Stimulated activated memory B cell treated with anti-CD40 and anti-IgM and Interleukin-4, amounts not matched to agents 10 μg/mL and 1 μg/mL and 100 μg/mL, for 72 hours (primary cell): ENCODE measurements at places on chromosomes 7 and 10.

DNA sequence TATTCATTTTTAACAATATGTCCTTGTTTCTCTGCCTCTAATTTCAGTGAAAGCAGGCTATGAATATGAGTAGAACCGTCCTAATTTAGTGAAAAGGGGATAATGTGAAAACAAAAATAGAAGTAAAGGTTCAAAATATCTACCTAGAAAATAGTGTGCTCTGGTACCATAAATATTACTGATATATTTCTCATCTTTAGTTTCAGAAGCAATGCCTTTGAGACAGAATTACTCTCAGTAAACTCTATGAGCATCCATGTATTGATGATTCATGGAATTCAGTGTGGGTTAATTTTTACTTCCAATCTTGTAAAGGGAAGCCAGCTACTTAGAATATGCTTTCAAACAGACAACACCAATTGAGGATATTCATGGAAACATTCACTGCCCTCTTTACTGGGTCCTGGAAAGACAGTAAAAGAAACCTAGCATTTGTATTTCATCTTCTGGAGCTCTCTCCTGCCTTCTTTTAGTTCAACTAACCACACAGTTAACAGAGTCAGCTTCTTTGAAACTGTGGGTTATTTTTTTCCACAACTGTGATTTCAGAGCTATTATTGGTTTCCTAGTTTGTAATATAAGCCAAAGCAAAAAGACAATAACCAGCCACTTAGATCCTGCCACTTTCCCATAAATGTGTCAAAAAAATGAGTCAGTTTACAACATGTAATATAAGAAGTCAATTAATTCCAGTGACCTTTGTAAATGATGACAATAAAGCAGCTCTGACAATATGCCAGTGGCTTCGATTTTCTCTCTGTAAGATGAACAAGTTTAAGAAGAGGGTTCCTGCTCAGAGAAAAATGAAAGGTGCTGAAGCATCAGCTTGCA is 1.7 kb downstream of the LRRN3 start:
- ATAC-seq = no peak

DNA sequence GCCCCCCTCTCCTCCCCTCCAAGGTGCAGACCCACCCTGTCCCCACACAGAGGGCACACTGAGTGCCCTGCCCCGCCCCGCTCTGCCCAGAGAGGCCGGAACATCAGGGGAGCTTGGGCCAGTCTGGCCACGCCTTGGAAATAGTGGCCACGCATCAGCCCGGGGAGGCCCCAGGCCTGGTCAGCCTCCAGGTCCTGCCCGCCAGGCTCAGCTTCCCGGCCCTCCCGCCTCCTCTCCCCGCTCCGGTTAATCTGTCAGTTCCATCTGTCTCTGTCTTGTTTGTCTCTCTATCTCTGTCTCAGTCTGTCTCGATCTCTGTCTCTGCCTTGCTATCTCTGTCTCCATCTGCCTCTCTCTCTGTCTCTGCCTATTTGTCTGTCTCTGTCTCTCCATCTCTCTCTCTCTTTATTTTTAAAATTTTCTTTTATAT is 28.9 kb upstream of the TNRC18 start:
- peak; percentile 14 for ATAC-seq

GRCh38 chr10:113104047-113104446 is 154.0 kb downstream of the TCF7L2 start:
- ATAC-seq = no peak

- no peak for ATAC-seq
Measured at GRCh38 chr10:102419269-102420180, 940 bp upstream of the PSD start.

DNA sequence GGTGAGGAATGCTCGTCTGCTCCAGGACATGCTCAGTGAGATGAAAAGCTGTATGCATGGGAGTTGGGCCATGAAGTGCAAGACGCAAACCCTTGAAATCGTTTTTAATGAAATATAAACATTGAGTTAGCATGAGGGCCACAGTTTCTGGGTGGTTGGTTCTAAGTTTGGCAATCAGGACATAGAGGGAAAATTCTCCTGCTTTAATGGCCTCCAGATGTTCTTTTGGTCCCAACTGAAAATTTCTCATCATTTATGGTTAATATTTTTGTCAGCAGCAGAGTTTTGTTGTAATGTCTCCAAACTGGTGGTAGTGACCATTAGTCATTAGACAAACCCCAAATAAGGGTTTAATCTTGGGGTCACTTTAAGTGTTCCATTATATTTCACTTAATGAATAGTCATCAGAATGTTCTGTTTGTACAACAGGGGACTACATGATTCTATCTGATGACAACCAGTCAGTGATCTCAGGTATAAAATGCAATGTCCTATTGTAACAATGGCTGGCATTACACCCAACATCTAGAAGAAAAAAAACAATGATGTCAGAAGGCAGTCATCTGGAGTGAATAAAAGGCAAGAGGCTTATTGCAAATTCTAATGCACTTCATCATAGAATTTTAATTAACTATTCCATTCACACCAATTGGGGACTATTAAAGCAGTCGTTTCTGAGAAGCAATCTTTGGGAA is 197.4 kb downstream of the JCAD start:
- ATAC-seq = no peak

DNA sequence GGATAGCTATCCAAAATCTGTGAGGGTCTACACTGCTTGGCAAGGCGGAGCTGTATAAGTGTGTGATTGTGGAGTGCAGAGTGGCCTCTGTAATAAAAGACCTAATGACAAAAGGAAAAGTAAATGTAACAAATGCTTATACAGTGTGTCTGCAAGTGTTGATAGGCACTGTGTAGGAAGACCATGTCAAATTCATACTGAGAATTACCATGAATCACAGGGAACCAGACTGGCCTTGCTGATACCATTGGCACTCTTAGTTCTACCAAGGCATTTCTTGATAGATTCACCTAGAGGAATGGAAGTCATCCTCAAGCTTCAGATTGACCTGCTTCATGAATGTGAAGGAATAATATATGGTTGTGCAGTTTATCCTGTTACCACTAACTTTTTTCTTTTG is 58.8 kb downstream of the CYCS start:
- no peak for ATAC-seq

DNA sequence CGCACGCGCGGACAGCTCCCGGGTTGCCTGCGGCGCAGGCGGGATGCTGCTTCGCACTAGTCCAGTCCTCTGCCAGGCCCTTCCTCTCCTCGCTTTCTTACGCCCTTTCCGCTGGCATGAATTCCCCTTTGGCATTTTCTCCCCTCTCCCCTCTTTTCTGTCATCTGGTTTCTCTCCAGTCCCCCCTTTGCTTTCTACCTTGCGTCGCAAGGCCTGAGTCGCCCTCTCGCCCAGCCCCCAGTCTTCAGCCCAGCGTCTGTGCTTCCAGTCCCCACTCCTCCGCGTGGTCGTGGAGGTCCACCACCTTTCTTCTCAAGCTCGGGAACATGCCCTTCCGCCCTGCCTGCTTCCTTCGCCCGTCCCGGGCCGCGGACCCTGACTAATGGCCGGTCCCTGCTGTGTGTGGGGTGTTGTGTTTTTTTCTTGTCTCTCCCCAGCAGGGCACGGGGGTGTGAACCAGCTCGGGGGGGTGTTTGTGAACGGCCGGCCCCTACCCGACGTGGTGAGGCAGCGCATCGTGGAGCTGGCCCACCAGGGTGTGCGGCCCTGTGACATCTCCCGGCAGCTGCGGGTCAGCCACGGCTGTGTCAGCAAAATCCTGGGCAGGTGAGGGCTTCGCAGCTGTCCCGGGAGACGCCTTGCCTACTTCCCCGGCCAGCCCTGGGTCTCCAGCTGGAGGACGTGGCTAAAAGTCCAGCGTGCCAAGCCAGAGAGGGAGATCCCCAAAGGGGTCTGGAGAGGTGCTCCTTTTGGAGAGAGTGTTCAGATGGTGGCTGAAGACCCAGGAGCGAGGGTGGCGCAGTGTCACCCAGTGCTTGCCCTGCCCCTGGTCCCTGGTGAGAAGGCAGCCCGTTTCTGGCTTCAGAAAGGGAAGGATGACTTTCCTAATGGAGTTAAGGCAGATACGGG is 4.2 kb downstream of the PAX2 start:
- ATAC-seq = no peak

DNA sequence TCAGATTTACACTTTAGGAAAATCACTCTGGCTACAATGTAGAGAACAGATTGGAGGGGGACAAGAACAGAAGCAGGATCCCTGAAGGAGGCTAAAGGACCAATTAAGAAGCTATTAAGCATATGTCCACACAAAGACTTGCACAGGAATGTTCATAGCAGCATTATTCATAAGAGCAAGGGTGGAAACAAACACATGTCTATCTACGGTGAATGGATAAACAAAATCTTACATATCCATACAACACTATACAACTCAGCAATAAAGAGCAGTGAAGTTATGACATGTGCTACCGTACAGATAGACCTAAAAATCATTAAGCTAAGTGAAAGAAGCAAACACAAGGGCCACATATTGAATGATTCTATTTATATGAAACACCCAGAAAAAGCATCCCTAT is 10.4 kb downstream of the CHCHD3 start:
- no peak for ATAC-seq

DNA sequence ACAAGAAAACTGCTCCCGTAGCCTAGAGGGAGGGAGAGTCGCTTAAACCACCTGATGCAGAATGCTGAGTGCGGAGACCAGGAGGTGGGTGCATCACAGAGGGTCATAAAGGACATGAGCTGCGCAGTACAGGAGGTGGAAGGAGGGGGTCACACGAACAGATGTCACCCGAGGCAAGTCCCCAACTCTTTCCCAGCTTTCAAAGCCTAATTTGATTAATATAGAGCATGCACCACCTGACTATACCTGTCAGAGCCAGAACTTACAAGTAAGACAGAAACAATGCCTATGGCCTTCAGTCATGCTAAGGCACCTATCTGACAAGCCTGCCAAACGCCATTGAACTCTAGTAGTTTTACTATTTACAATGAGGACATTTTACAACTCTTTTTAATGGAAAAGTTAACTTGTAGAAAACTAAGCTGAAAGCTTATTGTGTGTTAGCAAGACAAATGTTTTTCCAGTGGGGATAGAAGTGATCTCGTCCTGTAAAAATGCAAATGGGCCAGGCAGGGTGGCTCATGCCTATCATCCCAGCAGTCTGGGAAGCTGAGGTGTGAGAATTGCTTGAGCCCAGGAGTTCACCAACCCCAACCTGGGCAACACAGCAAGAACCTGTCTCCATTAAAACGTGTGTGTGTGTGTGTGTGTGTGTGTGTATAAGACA is 1.1 kb upstream of the VOPP1 start:
- no peak for ATAC-seq

DNA sequence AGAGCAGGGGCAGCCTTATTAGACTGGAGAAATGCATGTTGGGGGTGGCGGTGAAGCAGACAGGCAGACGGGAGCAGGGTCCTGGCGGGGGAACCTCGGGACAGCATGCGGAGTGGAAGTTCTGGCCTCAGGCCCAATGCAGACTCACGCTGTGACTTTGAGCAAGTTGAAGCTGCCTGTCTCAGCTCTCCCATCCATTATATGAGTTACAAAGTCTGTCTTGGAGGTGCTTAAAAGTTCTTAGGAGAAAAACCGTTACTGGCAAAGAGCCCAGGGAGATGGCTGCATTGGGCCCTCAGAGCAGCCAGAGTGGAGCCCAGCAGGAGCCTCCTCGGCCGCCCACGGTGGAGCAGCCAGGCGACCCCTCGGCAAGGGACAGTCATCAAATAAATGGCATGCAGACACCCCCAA is 509.5 kb downstream of the PLXNA4 start:
- no peak for ATAC-seq

- peak; percentile 36 for ATAC-seq
Measured at GRCh38 chr7:44824894-44825526, 22.9 kb downstream of the H2AZ2 start.

GRCh38 chr7:37924491-37925041 is 4.1 kb downstream of the EPDR1 start:
- ATAC-seq = no peak

DNA sequence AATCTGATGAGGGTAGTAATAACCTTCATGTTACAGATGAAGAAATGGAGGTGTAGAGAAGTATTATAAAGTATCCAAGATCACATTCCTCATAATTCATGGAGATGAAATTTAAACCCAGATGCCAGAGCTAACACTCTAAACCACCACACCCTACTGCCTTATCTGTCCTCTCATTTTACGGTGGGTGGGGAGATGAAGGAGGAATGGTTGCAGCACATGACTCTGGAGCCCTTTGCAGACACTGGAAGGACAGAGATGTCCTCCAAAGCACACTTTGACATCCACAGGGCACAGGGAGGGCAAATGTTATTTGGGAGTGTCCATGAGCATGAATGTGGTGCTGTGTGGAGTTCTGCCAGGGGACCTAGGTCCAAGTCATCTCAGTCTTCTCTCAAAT is 1.1 kb downstream of the PLEKHS1 start:
- ATAC-seq = no peak
